WERI-Rb-1 (cell line): ENCODE measurements at places on chromosomes 7 and 10.
A peak's percentile ranks its signal among the peaks of the same experiment; 100 is the strongest.

DNA sequence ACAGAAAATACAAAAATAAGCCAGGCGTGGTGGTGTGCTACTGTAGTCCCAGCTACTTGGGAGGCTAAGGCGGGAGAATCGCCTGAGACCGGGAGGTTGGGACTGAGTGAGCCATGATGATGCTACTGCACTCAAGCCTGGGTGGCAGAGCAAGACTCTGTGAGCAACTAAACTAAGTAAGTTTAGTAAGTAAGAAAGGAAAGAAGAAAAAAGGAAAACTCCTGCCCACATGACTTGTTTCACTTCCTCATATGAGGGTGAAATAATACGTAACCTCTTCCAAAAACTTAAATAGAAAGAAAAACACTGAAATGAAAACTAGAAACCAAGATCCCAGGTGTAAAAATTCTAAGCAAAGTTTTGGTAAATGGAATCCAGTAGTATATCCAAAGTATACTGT is 79.6 kb downstream of the LARP4B start:
- DNase-seq, result no peak

GRCh38 chr7:2299870-2300512 is 14.2 kb downstream of the SNX8 start:
- DNase-seq, result no peak

DNA sequence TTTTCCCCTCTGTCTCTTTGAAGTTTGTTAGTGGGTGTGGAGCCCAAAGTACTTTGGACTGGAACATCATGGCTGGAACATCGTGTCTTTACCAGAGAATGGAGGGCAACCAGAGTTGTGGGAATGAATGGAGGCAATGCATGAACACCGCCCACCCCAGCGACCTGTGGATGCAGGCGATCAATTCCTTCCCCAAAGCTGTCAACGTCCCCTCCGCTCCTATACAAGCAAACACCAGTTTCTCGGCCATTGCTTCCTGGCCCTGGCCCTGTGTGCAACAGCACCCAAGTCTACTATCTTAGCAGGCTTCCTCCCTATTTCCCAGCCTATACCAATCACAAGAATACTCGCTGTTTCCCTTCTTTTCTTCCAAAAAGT is 62.6 kb downstream of the CARD11 start:
- DNase-seq, result no peak

GRCh38 chr10:97185326-97186058 is at the start of gene SLIT1:
Gene SLIT1 (minus strand): TSS chr10:97185959. CDS start chr10:97185674, 285 bp downstream.
- peak; percentile 65 for DNase-seq

- DNase-seq, result no peak
Observed at GRCh38 chr7:6148724-6149360, 117.7 kb downstream of the ANKRD61 start.

DNA sequence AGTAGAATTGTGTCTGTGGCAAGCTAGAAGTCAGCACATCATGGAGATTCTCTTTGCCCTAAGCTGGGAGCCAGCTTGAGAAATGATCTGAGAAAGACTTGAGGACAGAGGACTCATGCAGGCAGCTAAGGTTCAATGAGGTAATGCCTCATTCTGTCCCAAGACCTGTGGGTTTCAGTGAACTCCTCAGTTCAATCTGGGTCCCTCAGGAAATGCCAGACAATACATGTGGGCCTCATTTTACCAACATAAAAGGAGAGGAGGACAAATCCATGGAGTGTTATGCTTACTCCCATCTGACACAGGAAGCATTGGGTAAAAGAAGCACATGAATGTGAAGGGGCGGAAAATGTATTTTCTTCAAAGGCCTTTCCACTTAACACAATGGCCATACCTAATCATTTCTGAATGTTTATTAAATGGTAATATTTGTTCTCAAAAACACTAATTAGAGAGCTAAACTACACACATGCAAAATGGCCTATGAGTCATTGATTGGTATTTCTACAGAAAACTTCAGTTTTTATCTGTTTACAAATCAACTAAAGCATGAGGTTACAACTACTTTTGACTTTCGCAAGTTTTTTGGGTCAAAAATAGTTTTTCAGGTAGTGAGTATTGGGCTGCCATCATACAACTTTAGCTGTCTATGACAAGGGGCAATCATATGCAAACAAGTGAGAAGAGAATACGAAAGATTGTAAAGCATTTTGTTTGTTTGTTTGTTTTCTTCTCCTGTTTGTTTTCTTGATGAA is 205.3 kb downstream of the CHRM2 start:
- no peak for DNase-seq

DNA sequence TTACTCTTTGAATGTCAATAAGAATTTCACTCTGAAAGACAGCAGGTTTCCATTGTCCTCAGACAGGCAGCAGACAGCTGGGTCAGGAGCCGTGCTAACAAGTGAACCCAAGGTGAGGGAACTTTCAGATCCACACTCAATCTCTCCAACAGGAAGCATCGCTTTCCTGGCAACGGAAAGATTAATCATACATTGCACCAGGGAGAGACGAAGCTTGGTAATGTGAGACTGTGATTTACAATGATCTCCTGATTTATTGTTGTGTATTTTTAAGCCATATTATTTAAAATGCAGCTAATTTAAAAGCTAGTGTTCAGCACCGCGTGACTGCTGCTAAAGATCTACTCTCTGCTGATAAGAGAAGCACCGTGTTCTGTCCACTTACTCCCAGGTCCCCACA is 17.5 kb upstream of the NOM1 start:
- peak; percentile 29 for DNase-seq

DNA sequence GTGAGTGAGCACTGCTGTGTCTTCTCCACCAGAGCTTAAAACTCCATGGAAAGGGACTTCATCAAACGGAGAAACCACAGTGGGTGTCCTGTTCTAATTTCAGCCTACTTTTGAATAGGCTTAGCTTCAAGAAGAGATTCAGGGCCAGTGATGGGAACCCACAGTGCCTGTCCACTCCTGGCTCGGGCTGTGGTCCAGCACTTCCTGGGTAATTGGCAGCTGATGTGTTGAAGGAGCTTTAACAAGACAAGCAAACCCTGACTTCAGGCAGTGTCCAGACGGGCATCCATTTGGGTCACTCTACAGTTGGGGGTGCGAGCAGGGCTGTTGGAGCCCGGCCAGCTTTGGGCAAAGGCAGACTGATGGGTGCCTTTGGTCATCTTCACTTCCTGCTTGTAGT is 14.5 kb downstream of the VWC2 start:
- no peak for DNase-seq

GRCh38 chr7:17638727-17639126 is 301.6 kb downstream of the SNX13 start:
- DNase-seq, result peak; percentile 91

GRCh38 chr10:77943121-77943901 is 16.8 kb upstream of the DLG5 start:
- DNase-seq, result no peak

DNA sequence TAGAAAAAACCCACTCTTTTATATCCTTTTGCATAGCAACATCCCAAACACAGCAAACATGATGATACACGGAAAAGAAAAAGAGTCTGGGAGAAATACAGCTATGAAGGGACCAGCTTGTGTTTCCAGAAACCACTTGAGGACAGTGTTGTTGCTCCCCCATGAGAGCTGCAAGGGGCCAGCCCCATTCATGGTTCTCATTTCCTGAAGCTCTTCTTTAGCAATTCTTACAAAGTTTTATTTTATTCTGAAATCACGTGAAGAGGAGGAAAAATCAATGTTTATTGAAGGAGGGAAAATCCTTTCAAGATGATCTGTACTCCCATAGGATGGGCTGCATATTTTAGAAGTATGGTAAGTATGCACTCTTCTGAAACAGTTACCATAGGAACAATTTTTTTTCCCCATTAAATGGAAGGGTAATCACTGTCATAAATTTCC is 17.5 kb upstream of the PRTFDC1 start:
- DNase-seq, result no peak

GRCh38 chr10:19762026-19762425 is 54.2 kb upstream of the PLXDC2 start:
- no peak for DNase-seq

- DNase-seq, result no peak
Observed at GRCh38 chr7:2165610-2166594, 66.8 kb downstream of the MAD1L1 start.

GRCh38 chr7:31083210-31083786 is 31.2 kb downstream of the ADCYAP1R1 start:
- DNase-seq, result no peak

- no peak for DNase-seq
Observed at GRCh38 chr10:24723386-24723787, 300 bp downstream of the ARHGAP21 start.

- peak; percentile 96 for DNase-seq
Observed at GRCh38 chr7:1669954-1670893, at the start of gene ELFN1. Gene ELFN1 (plus strand): TSS chr7:1670277. CDS start chr7:1744597, 74,320 bp downstream.

DNA sequence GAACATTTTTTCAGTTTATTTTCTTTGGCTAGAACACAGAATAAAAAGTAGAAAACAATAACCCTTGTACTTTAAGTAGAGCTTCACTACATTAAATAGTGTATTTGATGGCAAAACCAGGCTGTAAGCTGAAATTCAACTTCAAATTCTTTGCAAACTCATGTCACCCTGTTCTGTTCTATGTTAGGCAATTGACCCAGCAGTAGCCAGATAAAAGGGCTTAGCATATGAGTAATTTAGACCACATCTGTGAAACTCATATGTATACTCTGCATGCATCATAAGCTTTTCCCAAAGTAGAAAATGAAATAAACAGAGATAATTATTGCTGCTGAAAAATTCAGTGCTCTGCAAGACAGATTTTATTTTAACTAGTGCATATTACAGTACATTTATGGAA is 150.2 kb downstream of the GNAI1 start:
- DNase-seq, result no peak

DNA sequence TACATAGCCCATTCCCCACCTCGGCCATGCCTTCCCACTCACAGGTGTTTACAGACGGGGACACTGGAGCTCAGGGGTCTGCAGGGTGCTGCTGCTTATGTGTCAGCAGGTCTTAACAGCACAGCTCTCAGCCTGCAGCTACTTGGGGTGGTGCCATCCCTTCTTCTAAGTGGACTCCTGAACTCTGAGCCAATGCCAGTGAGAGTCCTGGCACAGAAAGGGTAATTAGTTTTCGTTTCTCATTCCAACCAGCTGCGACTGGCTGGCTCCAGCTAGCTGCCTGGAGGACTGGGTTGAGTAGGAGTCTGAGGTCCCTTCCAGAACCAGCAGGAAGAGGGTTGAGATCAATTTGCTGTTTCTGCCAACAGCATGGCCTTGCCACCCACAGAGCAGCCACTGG is 88.3 kb upstream of the AGK start:
- no peak for DNase-seq

- DNase-seq, result no peak
Observed at GRCh38 chr10:97882142-97883091, 32.8 kb downstream of the GOLGA7B start.

- DNase-seq, result no peak
Observed at GRCh38 chr10:11435581-11435981, 175.9 kb downstream of the USP6NL start.

- no peak for DNase-seq
Observed at GRCh38 chr7:23956772-23957576, 247.0 kb downstream of the STK31 start.

- DNase-seq, result no peak
Observed at GRCh38 chr10:26938578-26938977, 77.8 kb upstream of the ABI1 start.

GRCh38 chr10:77545585-77545984 is 92.0 kb downstream of the KCNMA1 start:
- DNase-seq, result no peak

DNA sequence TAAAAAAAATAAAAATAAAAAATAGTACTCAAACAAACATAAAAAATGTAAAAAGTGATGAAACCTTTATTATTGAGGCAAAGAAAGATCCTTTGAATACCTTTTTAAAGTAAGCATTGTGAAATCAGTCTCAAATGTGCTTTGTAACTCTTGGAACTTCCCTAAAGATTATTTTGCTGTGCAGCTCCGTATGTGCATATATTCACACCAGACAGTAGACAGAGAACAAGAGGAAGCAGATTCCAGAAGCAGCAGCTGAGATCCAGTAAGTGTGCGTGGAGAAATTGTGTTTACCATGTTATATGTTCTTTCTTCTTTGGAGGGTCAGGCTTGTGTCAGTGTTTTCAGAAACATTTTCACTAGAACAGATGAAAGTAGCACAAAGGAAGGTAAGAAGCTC is 324.9 kb downstream of the AGMO start:
- no peak for DNase-seq

DNA sequence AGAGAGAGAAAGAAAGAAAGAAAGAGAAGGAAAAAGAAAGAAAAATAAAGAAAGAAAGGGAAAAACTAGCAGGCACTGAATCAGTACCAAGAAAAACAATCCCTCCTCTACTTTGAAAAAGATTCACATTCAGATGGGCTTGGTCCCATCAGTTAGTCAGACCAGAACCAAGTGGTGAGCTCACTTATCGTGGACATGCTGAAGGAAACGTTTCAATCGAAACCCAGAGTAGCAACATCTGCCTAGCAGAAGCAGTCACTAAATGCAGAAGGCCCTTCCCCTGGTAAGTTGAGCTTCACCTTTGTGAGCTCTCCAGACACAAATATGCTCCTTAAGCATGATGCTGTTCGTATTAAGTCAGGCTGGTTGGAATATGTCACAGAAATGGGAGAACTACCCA is 167.7 kb downstream of the TRIL start:
- no peak for DNase-seq

DNA sequence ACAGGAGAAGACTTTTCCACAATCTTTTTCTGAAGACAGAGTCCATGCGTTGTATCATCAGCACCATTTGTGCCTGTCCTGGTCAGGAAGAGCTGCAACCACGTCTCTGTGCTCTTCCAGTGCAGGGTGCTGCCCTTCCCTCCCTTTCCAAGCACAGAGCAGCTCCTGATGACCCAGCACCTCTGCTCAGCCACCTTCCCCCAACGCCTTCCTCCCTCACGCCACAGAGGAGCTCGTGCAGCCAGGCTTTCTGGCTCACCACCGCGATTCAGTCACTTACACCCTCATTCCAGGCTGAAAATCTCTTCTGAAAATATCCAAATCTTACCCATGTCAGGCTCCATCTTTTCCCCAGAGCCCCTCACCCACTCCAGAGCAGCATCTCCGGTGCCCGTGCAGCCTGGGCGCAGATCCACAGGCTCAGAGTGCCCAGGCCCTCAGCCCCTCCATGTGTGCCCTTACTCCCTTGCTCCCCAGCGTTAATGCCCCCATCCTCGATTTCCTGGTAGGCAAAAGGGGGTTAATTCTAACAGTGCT is 181.5 kb downstream of the DIP2C start:
- no peak for DNase-seq

DNA sequence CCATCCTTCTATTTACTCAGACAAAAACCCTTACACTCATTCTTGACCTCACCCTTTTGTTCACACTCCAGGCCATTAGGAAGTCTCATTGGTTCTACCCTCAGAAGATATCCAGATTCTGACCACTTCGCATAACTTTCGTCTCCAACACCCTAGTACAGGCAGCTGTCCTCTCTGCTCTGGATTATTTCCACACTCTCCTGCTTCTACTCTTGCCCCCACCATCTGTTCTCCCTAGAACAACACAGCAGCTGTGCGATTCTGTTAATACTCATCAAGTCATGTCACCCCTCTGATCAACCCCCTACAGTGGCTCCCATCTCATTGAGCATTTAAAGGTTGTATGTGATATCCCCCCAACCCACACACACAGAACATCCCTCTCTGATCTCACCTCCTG is 15.5 kb upstream of the TRIL start:
- no peak for DNase-seq

- no peak for DNase-seq
Observed at GRCh38 chr10:45044290-45044689, 43.6 kb downstream of the ZNF22 start.
